ENCODE measurements at places on chromosomes 6 and 20.
A peak's percentile ranks its signal among the peaks of the same experiment; 100 is the strongest.

DNA sequence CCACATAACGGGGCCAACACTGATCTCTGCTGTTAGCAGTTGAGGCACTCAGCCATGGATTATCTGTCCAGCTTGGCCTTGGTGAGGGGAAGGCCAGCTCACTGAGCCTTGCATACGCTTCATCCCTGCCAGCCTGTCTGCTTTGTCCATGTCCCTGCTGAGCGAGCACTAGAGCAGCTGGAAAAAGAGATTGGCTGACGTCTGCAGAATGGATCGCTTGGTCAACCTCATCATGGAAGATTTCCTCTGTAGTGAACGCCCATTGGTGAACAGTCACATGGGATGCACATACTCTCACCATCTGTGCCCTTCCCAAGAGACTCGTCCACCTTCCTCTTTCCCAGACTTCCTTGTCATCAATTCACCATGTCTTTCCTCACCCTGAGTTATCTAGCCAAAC is 26.9 kb downstream of the MUC22 start:
- DNase-seq, result no peak

DNA sequence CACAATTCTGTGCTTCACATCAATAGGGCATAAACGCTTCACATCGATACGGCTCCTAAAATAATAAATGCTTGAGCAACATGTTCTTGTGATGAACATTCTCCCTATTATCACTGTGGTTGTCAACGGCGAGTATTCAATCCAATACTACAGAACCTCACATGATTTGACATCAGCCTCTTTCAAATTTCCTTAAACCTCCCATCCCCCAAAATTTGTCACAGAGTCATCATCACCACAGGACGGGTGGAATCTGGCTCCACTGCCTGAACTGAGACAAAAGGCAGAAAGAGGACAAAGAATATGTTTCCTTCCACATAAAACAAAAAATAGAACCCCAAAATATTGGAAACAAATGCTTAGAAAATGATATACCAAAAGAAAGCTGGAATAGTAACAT is 7.3 kb downstream of the THEMIS start:
- DNase-seq, result no peak

DNA sequence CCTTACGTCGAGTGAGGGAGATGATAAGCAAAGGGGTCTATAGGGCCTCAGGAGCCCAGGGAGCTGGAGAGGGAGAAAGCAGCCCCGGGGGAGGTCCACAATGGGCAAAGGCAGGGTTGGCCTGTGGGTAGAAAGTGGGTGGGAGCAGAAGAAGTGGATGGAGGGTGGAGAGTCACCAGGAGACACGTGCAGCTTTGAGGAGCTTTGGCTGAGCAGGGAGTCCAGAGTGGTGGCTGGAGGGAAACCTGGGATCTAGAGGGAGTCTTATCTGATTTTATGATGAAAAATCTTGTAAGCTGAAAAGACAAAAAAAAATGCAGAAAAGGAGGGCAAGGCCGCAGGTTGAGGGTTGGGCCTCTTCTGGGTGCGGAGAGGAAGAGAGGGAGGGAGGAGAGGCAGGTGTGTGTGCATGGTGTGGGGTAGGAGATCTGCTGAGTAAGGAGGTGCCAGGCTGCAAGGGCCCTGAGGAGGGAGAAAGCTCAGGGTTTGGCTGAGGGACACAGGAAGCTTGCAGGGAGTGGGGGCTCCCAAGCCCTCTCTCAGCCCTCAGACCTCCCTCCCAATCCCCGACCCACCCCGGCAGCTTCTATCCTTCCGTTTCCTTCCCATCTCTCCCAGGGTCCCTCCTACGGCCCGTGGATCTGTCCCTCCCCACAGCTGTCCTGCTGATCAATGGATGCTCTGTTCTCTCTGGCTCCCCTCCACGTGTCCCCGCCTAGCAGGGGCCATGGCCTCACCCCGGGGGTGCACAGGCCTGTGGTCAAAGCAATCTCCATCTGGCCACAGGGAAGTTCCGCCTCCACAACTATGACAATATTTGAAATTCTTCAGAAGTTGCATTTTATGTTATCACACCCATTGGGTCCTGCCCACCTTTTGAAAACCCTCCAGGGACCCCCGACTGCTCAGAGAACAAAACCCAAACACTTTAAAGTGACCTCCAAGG is 17.1 kb upstream of the BPI start:
- no peak for DNase-seq

DNA sequence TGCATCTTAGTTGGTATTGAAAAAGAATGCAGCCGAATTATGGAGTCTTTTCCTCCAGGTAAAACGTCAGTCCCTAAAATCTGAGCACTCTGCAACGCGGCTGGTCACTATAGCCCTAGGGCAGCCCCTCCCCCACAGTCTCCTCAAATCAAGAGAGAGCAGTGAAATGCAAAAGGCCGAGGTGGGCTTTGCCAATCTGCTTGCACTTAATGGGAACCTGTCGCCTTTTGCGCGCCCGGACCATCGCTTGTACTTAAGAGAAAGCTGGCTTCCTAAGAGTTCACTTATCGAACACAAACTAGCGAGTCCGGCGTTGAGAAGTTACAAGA is 447 bp downstream of the MCM3 start:
- DNase-seq, result peak; percentile 83

- DNase-seq, result peak; percentile 72
These were observed 32.7 kb downstream of the CD109 start for GRCh38 chr6:73728548-73729205.

DNA sequence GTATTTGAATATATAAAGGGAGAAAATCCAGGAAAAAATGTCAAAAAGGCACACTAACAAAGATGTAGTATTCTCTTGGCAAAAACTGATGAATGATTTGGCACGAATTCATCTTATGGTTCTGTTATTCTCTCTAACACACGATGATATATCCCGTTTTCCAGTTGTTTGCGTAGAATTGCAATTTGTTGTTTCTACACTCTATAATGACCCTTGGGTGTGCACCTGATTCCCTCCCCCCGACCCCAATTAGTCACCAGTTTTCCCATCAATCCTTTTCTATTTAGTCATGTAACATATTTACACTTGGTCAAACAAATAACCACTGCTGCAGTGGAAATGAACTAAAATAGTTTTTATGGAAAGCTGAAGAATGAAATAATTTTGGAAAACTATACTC is 1.5 kb upstream of the ARID1B start:
- DNase-seq, result no peak

GRCh38 chr6:75213732-75214131 is 7.9 kb upstream of the COL12A1 start:
- DNase-seq, result no peak

GRCh38 chr6:54125493-54125892 is 14.2 kb downstream of the MLIP start:
- no peak for DNase-seq

DNA sequence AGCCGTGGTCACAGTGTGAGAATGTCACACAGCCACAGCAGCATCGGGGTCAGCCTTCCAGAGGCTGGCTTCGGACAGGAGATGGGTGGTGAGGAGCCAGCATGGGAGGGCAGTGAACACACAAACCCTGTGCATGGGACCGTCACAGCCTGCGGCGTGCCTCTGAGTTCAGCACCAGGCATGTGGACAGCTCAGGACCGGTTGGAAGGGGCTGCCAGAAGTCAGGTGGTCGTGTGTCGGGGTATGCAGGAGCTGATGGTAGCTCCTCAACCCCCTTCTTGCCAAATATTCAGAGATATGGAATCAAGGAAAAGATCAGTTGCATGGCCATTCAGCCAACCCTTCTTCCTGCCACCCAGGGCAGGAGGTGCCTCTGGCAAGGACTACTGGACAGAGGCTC is 28.2 kb downstream of the MYT1 start:
- peak; percentile 6 for DNase-seq

- peak; percentile 63 for DNase-seq
These were observed 5.6 kb downstream of the SRSF3 start for GRCh38 chr6:36599791-36600209.

DNA sequence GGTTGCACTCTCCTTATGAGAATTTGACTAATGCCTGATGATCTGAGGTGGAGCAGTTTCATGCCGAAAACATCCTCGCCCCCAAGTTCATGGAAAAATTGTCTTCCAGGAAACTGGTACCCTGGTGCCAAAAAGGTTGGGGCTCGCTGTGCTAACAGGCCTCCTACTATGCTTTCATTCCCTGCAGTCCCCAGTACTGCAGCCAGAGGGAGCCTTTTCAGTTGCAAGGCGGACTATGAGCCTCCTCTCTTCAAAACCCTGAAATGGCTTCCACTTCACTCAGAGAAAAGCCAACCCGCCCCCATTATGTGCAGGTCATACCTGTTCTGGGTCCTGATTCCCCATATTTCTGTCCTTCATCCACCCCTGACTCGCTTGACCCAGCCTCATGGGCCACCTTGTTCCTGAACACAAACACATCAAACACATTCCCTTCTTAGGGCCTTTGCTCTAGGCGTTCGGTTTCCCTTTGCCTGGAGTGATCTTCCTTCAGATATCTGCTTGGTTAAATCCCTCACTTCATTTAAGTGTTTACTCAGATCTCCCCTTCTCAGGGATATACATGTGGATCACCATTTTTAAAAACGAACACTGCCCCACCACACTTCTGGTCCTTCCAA is 173.7 kb downstream of the PHACTR1 start:
- DNase-seq, result peak; percentile 44

DNA sequence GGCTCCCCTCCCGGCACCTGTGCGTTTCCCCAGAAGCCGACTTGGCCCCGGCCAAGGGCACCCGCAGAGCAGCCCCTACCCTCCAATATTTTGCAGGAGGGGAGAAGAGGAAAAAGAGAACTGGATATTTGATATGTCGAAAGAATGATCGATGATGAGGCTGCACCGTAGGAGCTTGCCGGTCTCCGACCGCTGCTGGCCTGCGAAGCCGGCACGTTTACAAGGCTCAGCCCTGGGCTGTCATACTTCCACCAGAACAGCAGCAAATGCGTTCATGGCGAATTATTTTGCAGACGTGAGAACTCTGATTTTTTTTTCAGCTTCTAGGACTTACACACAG is 296.7 kb downstream of the TFAP2C start:
- no peak for DNase-seq

- DNase-seq, result peak; percentile 25
These were observed 25.1 kb upstream of the KIAA0408 start for GRCh38 chr6:127484212-127484863.

DNA sequence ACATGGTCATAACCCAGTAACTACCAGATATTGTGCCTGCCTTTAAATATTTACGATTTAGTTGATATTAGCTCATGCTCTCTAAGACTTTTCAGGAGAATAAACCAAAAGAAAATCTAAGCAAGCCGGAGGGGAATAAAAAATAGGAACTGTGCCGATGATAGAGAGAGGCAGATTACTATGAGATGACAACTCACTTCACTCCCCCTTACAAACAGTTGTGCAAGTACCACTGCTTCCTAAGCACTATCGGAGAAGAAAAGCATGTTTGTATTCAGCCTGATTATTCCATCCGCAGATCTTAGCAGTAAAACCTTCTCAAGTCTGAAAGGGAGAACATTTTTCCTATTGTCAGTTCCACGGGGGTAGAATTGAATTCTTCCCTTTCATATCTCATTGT is 294.4 kb downstream of the KCNQ5 start:
- no peak for DNase-seq

DNA sequence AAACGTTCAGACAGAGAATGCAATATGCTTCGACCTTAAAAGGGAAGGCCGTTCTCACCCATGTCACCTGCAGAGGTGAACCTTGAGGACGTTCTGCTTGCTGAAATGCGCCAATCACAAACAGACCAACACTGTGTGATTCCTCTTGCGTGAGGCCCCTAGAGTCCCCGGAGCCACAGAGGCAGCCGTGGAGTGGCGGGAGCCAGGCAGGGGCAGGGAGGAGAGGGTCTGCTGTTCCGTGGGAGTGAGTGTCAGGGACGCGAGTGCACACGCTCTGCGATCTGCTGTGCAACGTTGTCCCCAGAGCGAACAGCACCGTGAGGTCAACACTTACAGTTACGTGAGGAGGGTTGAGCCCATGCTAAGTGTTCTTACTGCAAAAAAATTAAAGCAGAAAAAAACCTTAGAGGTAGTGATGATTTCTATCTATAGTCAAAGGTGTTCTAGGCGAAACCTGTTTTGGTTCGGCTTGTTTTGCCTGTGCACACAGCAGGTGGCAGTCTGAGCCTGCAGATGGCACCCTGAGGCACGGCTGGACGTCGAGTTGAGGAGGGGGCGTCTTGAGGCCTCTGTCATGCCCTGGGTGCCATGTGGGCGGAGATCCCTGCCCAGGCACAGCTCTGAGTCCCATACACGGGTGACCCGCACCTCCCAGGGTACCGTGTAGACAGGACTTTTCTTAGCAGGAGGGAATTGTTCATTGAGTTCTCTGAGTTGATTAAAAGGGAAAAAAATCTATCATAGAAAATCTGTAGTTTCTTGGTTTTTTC is 71.7 kb upstream of the FRMD1 start:
- DNase-seq, result no peak

DNA sequence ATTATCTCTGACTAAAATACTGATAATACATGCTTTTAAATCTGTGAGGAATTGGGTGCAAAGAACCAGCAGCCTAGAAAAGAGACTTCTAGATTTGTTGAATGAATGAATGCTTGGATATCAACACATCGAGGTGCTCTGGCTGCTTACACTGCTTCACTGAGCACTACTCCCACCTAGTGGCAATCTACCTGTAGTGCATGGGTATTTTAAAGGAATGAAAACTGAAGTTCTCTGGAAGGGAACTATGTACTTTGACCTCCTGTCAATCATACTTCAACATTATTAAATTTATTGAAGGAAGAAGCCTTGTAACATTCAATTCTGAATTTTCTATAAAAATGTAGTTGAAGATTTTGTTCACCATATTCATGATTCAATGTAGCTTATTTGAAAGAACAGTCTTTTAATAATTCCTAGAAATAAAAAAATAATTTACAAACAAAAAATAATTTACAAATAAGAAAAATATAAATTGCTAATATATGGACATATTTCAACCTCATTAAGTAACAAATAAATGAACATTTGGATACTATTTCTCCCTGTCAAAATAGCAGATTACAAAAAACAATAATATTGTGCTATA is 111.2 kb upstream of the MMS22L start:
- DNase-seq, result peak; percentile 85

- DNase-seq, result no peak
These were observed 382.6 kb downstream of the SMOC2 start for GRCh38 chr6:168823397-168824212.

- no peak for DNase-seq
These were observed 116.6 kb upstream of the STXBP5 start for GRCh38 chr6:147087641-147088040.

DNA sequence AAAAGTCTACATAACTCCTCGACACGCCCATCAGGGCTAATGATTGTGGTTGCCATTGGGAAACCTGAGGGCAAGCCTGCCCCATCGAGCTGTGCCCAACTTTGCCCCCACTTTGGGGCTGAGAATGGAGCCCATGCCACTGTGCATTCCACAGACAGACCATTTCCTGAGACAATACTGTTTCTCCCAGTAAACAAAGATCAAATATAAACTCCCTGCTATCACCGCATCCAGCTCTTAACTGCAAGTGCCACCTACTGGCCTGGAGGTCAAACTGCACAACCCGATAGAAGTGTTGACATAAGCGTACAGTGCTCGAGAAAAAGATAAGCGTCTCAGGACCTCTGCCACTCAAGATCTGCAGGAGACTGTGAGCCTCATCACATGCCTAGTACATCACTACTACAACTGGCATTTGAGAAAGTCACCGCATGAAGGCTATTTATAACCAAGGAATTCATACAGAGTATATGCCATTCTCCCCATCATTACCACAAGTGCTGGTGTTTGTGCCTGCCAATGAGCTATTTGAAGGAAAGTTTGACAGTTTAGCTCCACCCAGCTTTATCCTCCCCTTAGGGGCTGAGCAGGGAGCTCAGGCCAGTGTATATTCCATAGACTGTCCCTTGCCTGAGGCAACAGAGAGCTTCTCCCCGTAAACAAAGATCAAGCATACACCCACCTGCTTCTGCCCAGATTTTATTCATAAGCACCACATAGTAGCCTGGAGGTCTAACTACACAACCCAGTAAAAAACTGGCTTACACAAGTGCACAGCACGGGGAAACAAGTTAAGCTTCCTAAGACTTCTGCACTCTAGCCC is 4.5 kb upstream of the DEFB126 start:
- peak; percentile 58 for DNase-seq

Data from hematopoietic multipotent progenitor cell treated with erythropoietin and hydrocortisone succinate and interleukin-3 and kit ligand, for 4 days (in vitro differentiated cells).